AG04449 (cell line): ENCODE measurements at places on chromosomes 3 and 15.

- DNase-seq = no peak
Observed at GRCh38 chr3:109177908-109178307, 41.4 kb downstream of the C3orf85 start.

DNA sequence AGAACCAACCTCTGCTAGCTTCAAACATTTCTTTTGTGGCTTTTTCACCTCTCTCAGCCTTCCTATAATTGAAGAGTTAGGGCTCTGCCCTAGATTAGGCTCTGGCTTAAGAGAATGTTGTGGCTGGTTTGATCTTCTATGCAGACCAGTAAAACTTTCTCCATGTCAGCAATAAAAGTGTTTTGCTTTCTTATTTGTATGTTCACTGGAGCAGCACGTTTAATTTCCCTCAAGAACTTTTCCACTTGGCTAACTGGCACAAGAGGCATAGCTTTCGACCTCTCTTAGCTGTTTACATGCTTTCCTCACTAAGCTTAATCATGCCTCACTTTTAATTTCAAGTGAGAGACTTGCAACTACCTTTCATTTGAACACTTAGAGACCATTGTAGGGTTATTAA lies 964.7 kb downstream of the ROBO2 start:
- DNase-seq = no peak

DNA sequence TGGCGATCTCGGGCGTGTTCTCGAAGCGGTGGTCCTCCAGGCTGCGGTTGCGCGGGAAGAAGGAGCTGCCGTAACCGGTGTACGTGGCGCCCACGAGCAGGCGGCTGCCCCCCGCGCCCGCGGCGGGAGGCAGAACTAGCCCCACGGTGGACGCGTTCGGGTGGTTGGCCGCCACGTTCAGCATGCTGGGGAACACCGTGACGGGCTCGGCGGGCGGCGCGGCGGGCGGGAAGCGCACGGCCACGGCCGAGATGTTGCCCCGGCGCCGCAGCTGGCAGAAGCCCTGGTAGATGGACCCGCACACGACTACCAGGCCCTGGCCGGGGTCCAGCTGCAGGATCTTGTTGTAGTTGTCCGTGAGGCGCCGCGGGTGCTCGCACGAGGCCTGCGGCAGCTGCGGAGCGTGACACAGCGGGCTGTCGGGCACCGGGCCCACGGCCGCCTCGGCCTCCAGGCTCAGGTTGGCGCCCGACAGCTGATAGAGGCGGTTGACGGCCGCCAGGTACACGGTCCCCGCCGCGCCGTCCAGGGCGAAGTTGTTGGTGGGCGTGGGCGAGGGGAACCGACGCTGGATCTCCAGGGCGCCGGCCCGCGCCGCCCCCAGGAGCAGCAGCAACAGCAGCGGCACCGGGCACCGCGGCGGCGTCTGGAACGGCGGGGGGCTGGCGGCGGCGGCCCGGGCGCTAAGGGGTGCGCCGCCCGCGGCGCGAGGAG lies 397 bp downstream of the PLXND1 start:
- no peak for DNase-seq

DNA sequence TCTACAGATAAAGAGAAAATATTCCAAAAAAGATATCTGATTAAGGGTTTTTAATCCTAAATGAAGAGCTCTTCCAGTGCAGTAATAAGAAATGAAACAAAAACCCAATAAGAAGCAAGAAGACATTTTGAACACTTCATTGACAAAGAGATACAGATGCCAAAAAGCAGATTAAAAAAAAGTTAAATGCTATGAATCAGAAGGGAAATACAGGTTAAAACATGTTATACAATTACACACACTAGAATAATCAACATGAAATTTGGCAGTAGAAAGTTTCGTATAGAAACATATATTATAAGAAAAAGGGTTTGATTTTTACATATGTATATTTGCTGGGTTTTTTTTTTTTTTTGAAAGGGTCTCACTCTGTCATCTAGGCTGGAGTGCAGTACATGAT lies 135.0 kb downstream of the ROBO1 start:
- DNase-seq = no peak

DNA sequence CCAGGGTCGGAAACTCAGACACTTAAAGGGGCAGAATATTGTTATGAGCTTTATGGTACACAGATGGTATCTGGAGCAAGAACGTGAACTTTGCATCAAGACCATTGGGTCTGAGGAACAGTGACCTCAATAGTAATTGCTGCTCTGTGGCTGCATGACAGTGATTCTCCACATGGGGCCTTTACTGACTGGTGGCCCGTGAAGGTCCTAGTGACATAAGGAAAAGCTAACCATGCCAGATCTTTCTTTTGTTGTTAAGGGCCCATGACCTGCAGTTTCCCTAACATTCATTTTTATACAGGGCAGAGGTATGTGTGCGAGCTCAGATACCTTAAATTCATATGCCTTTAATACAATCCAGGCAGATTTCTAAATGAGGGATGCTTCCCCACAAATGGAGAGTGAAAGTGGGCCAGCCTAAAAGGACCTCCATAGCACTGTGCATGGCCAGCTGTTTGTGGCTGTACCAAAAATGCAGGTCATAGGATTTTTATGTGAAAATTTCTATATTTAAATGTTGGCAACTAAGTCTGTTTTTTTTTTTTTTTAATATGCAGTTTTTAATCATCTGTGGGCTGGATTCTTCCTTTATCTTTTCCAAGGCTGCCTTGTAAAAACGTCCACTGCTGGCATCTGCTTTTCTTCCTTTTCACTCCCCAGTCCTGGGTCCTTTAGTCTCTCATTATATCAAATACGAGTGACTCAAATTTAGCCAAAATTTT lies 188.0 kb upstream of the IL12A start:
- no peak for DNase-seq

DNA sequence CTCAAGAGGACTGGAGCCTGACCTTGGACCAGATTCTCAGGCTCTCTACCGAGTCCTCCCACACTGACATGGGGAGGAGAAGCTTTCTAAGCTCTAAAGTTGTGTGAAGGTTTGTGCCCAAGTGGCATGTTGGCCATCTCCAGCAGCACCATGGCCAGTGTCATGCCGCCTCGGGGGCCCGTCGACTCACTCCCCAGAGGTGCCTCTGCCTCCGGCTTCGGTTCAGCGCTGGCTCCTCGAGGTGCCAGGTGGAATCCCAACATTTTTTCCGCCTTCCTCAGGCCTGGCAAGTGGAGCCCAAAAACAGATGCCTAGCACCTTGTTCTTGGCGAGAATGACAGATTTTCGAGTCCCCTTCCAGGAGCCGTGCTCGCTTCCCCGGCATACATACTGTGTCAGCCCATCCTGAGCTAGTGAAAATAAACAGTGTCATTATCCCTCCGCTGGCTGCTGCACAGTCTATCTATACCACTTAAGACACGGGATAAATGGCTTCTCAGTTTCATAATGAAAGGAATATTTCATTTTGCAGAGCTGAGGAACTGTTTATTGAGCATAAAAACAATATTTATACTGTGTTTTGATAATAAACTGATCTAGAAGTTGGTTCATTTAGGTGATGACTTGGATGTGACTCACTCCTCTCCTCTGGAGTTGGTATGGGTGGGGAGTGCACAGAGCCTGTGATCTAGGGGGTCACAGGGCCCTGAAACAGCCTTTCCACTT lies 328.5 kb upstream of the TLE3 start:
- no peak for DNase-seq

- DNase-seq = no peak
Observed at GRCh38 chr3:78736863-78737262, 1030.9 kb downstream of the ROBO1 start.

DNA sequence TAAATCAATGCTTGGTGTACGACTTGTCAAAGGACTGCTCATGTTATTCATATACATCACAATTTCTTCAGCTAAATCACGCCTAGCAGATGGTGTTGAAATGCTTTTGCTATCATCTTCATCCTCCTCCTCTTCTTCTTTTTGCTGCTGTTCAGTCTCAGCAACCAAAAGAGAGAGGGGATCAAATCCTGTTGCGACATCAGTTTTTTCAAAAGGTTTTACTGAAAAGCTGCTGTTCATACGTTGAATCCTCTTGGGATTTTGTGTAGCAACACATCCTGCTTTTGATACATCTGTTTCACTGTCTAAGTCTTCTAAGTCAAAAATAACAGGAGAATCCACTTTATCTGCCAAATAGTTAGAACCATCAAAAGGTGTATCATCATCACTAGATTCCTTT lies 69.0 kb downstream of the SLC24A1 start:
- DNase-seq = no peak

DNA sequence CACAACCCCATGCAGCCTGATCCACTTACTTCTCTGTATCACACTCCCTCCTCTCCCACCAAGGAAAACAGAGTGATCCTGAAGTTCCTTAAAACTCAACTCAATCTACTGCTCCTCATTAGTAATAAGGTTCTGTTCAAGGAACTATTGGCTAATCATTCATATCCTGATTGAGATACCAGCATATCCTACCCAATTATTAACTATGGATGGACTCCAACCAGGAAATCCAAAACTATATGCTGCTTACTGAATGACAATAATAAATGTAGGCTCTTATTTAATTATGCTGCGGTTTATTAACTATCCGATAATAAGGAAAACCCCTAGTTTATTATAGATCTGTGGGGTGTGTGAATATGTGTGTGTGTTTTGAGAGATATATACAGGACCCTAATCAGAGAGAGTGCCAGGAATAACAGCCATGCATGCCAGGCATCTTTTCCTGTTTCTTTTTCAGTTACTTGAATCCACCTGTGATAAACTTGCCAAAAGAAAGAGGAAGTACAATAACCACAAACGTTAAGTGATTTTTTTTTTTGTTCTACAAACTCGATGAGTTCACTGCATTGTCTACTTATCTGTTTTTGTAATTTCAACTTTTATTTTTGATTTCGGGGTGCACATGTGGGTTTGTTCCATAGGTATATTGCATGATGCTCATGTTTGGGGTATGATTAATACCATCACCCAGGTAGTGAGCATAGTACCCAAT lies 1031.7 kb upstream of the CFAP20DC start:
- no peak for DNase-seq

DNA sequence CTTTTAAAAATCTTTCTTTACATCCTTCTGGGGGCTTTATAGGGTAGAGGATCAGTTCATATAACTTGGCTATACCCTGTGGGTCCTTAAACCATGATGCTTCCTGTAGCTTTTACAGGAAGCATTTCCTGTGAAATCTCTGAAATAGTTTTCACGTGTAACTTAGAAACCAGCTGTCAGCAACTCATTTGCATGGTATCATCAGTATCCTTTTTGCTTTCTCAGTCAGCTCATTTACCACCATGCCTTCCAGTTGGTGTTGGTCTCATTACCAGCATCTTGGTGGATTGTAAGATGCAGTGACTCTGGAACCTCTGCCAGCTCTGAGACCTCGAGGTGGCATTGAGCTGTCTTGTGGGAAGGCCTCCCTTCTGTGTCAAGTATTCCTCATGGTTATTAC lies 96.7 kb upstream of the MYZAP start:
- no peak for DNase-seq

DNA sequence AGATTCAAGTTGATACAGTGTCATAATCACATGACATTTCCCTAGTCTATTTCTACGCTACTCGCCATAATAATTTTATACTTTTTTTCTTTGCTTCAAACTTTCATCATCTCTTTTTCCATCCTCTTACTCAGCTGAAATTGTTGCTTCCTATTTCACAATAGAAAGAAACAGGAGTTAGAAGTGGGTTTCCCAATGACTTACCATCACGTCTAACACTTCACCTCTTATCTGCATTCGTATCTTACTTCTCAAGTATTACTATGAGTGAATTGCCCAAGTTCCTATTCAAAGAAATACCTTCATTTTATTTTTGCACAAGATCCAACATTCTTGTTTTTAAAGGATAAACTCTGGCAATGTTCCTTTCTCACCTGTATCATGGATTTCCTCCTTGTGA lies 1539.9 kb downstream of the SI start:
- no peak for DNase-seq

- DNase-seq = no peak
Observed at GRCh38 chr3:147390589-147391569, 15.5 kb downstream of the ZIC4 start.

- no peak for DNase-seq
Observed at GRCh38 chr3:36907911-36908646, 36.8 kb downstream of the TRANK1 start.

GRCh38 chr3:165884518-165884917 lies 47.3 kb upstream of the BCHE start:
- no peak for DNase-seq

DNA sequence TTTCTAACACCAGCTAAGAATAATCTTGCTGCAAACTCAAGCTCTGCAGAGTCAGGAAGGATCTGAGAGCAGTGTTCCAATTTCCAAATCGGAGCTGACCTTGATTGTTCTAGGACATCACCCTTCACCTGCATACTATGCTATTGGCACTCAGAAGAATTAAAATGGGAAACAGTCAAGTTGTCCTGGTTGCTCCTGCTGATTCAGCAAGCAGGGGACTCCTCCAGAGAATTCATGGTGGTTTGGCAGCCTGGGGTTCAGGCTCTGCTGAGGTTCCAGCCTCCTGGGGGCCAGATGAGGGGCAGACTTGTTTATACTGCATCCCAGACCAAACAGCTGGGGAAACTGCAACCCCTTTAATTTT lies 213.7 kb upstream of the ADAMTS9 start:
- DNase-seq = no peak

- DNase-seq = no peak
Observed at GRCh38 chr15:68195336-68196112, 9.6 kb downstream of the CALML4 start.

GRCh38 chr3:33665294-33665693 lies 52.8 kb downstream of the CLASP2 start:
- no peak for DNase-seq

DNA sequence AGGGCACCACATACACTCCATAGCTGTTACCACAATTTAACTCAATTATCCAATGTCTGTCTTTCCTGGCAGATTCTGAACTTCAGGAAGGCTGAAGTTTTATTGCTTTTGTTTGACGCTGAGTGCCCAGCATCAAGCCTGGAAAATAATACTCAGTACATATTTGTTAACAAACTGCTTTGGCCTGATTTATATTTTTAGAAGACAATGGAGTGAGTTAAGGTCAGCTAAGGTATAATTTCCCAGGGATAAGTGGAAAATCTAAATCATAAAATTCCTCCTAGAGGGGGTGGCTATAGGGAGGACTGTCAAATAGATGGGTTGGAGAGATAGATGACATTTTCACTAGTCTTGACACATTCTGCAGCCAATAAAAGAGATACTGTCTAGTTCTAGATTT lies 659.4 kb upstream of the ADAMTS9 start:
- no peak for DNase-seq

DNA sequence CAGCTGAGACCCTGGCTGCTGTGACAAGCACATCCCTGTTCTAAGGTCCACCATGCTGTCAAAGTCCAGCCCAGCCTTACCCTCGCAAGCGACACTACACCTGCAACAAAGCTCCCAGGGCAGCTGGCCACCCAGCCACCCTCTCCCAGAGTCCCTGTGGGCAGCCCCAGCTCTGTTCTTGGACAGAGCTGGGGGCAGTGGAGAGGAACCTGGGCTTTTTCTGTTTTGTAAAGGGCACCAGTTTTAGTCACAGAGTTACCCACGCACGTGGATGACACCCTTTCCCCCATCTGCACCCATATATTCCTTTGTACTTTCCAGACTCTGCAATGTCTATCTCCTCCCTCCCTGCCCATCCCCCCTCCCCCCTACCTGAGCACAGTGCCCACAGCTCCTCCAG lies 38.9 kb downstream of the ACAN start:
- no peak for DNase-seq
